ENCODE measurements at places on chromosomes 1 and 21. TPM values are rescaled to one million over a fixed set of nuclear protein-coding genes. Genes with fewer than 3 reads are reported as not detected.
A peak's percentile ranks its signal among the peaks of the same experiment; 100 is the strongest.

- no peaks in the 10 kb centered on the region for H3K36me3 ChIP-seq
- H3K4me1 ChIP-seq, result peaks cover 55% of the 10 kb centered on the region
- no peak overlapping the region for H3K4me3 ChIP-seq
- no peaks in the 10 kb centered on the region for H3K27me3 ChIP-seq
These were observed 109.6 kb upstream of the TSPAN2 start for GRCh38 chr1:115198938-115199337.

DNA sequence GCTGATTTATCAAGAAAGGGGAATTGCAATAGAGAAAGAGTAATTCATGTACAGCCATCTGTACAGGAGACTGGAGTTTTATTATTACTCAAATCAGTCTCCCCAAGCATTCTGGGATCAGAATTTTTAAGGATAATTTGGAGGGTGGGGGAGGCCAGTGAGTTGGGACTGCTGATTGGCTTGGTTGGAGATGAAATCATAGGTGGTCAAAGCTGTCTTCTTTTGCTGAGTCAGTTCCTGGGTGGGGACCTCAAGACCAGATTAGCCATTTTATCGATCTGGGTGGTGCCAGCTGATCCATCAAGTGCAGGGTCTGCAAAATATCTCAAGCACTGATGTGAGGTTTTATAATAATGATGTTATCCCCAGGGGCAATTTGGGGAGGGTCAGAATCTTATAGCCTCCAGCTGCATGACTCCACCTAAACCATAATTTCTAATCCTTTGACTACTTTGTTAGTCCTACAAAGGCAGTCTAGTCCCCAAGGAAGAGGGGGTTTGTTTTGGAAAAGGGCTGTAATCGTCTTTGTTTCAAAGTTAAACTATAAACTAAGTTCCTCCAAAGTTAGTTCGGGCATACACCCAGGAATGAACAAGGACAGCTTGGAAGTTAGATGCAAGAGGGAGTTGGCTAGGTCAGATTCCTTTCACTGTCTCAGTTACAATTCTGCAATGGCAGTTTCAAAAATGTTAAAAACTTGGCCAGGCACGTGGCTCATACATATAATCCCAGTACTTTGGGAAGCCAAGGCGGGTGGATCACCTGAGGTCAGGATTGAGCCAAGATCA is 16.9 kb upstream of the RAB3B start:
- H3K27ac ChIP-seq, result no peak overlapping the region
- peaks cover 18% of the 10 kb centered on the region for H3K27me3 ChIP-seq
- no peaks in the 10 kb centered on the region for H3K4me1 ChIP-seq

The CD5L gene
- total RNA-seq, result not detected

The OR2T29 gene
- total RNA-seq, result not detected

The MROH9 gene
- not detected for total RNA-seq

The NBPF19 gene
- 5.7 TPM for total RNA-seq

The KRTAP12-1 gene
- not detected for total RNA-seq

The ILDR2 gene
- 0.27 TPM for total RNA-seq

DNA sequence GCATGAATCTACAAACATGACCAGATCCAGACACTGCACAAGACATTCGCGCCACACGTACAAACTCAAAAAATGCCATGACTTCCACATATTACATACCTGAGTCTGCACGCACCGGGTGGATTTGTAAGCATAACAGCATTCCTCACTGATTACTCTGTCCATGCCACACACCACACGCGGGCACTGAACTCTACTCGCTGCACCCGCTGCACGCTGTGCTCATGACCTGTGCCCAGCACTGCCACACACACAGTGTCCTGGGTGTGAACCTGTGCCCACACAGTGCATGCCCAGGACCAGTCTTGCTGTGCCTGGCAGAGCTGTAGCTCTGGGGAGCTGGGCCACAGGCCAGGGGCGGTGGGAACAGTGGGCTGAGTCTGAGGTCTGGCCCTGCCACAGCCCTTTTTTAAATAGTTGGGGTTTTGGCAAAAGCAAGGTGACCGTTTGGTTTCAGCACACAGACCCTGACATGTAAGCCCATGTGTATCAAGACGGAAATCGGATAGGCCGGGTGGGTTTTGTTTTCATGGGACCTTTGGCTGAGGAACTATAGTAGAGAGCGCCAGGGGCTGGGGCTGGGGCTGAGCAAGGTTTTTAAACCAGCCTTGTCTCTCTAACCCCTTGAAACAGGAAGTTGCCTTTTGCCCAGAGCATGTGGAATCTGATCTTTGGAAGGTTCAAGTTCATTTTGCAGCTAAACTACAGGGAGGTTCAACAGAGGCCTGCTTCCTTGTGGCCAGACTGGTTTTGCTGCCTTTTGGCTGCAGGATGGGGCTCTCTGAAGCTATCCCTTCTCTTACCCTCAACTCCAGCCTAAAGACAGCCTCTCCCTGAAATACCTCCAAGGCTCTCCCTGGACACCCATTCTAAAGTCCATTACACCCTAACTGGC is 12.3 kb upstream of the GOLT1A start:
- DNase-seq, result no peak
- no peaks in the 10 kb centered on the region for H3K36me3 ChIP-seq
- H3K27ac ChIP-seq, result no peak overlapping the region
- H3K4me1 ChIP-seq, result no peaks in the 10 kb centered on the region
- no peak overlapping the region for H3K4me3 ChIP-seq

- no peak overlapping the region for H3K4me3 ChIP-seq
- no peak overlapping the region for H3K27ac ChIP-seq
- no peaks in the 10 kb centered on the region for H3K27me3 ChIP-seq
- no peak for DNase-seq
- no peaks in the 10 kb centered on the region for H3K36me3 ChIP-seq
These were observed 221.3 kb upstream of the DMRTA2 start for GRCh38 chr1:50644447-50645105.

- peak; percentile 49 for DNase-seq
- H3K4me3 ChIP-seq, result peak overlapping the region; percentile 62
- H3K27me3 ChIP-seq, result peaks cover 26% of the 10 kb centered on the region
- H3K4me1 ChIP-seq, result no peaks in the 10 kb centered on the region
- H3K36me3 ChIP-seq, result no peaks in the 10 kb centered on the region
These were observed 3.3 kb upstream of the DENND2D start for GRCh38 chr1:111203681-111204200.

DNA sequence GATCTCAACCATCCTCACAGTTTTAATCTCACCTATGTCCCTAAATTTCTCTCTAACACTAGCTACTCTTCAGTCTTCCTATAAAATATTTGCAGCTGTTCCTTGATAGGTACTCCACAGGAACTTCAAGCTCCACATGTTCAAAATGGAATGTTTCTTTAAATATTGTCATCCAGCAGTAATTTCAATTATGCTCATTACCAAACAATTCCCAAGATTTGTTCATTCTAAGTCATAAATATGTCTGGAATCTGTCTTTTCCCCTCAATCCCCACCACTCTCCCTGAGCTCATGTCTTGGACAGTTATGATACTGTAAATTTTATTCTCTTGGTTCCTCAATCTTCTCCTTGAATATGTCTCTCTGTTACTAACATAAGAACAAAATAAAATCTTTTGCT is 214.4 kb downstream of the NRIP1 start:
- no peaks in the 10 kb centered on the region for H3K36me3 ChIP-seq
- H3K27me3 ChIP-seq, result no peaks in the 10 kb centered on the region
- H3K27ac ChIP-seq, result no peak overlapping the region

GRCh38 chr1:20787840-20788795 is 1.0 kb upstream of the HP1BP3 start:
- H3K27ac ChIP-seq, result peak overlapping the region; percentile 98
- peak; percentile 27 for DNase-seq
- H3K27me3 ChIP-seq, result no peaks in the 10 kb centered on the region
- peaks cover 26% of the 10 kb centered on the region for H3K4me1 ChIP-seq

DNA sequence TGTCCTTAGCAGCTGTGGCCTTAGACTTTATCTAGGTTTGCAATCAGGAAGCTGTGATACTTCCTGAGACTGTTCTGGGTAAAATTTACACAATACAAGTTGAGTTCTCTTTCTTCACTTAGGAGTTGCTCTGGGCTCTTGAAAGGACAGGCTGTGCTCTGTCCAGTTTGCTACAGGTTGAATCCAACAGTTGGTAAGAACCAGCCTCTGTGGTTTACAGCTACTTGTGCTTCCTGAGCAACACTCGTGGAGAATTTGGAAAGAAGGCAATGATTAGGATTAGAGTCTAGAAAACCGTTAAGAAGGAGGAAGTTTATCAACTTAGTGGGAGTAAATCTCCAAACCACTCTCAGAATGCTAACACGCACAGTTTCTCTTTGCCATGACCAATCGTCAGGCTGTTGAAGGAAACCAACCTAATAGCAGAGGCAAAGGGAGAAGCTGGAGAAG is 26.8 kb downstream of the GFI1 start:
- no peaks in the 10 kb centered on the region for H3K27me3 ChIP-seq
- H3K4me1 ChIP-seq, result no peaks in the 10 kb centered on the region
- no peak overlapping the region for H3K27ac ChIP-seq
- no peak overlapping the region for H3K4me3 ChIP-seq
- DNase-seq, result no peak

DNA sequence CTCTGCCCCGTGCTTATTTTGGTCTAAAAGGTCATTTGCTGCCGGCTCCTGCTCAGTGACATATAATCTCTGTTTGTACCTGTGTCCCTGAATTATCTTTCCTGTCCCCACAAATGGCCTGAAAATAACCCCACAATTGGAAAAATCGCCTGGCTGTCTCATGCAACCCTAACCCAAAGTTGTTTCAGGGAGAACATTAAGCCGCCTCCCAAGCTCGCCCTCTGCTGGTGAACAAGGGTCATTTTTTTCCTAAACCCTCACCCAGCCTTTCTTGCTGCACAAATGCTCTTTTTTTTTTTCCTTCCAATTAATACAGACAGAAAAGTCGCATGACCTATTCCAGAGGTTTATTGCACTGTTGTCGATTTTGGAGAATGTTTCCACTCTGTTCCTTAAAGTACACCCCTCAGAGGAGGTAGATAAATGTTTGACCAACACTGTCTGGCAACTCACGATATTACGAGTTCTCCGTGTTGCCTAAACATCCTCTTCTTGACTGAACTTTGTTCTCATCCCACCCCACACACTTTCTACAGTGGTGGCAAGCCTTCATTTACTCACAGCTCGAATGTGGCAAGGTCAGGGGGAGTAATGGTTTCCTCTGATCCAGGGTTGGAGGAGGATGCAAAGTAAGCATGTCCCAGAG is 148.7 kb downstream of the ZZZ3 start:
- H3K4me1 ChIP-seq, result peaks cover 2% of the 10 kb centered on the region
- H3K4me3 ChIP-seq, result no peak overlapping the region
- H3K27me3 ChIP-seq, result no peaks in the 10 kb centered on the region
- H3K36me3 ChIP-seq, result no peaks in the 10 kb centered on the region
- H3K27ac ChIP-seq, result no peak overlapping the region

- no peaks in the 10 kb centered on the region for H3K27me3 ChIP-seq
- no peaks in the 10 kb centered on the region for H3K4me1 ChIP-seq
- DNase-seq, result no peak
- no peak overlapping the region for H3K4me3 ChIP-seq
- H3K27ac ChIP-seq, result no peak overlapping the region
These were observed 39.3 kb upstream of the CSF3R start for GRCh38 chr1:36522021-36522420.

The TOMM40L gene
- total RNA-seq, result 19.1 TPM

The TACSTD2 gene
- 1.8 TPM for total RNA-seq

- H3K27ac ChIP-seq, result no peak overlapping the region
- H3K36me3 ChIP-seq, result no peaks in the 10 kb centered on the region
- H3K4me1 ChIP-seq, result no peaks in the 10 kb centered on the region
- H3K4me3 ChIP-seq, result no peak overlapping the region
- DNase-seq, result no peak
These were observed 575.1 kb upstream of the BEND5 start for GRCh38 chr1:49351768-49352167.

The TRIM46 gene
- not detected for total RNA-seq

DNA sequence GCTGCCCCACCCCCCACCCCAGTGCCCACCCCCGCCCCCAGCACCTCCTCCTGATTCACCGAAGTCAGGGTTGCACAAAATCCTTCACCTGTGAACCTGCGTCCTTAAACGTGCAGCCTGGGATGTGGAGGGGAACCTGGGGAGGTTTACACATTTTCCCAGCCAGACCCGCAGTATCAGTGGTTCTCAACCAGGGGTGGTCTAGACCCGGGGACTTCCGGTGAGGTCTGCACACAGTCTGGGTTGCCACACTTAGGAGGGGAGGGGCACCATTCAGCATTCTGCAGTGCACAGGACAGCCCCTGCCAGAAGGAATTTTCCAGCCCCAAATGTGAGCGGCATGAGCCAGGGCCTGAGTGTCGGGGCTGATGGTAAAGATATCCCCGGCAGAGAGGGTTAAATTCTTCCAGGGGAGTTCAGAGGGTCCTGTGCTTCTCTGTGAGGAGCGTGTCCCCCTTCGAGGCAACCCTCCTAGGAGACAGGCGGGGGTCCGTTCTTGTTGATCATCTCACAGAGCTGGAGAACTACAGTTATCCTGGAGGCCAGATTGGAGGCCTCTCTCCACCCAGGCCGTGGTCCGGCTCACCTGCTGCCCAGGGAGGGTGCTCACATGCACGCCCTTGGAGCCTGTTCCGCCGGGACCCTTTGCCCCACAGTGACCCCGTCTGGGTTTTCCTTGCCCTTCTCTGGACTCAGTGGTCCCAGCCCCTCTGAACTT is 113.6 kb downstream of the SIK1 start:
- H3K27me3 ChIP-seq, result peaks cover 19% of the 10 kb centered on the region
- H3K4me3 ChIP-seq, result no peak overlapping the region
- H3K36me3 ChIP-seq, result no peaks in the 10 kb centered on the region
- H3K27ac ChIP-seq, result no peak overlapping the region

- no peaks in the 10 kb centered on the region for H3K36me3 ChIP-seq
- no peaks in the 10 kb centered on the region for H3K4me1 ChIP-seq
- H3K4me3 ChIP-seq, result no peak overlapping the region
- no peaks in the 10 kb centered on the region for H3K27me3 ChIP-seq
- no peak overlapping the region for H3K27ac ChIP-seq
- DNase-seq, result no peak
These were observed 7.4 kb upstream of the HYI start for GRCh38 chr1:43460988-43461693.

DNA sequence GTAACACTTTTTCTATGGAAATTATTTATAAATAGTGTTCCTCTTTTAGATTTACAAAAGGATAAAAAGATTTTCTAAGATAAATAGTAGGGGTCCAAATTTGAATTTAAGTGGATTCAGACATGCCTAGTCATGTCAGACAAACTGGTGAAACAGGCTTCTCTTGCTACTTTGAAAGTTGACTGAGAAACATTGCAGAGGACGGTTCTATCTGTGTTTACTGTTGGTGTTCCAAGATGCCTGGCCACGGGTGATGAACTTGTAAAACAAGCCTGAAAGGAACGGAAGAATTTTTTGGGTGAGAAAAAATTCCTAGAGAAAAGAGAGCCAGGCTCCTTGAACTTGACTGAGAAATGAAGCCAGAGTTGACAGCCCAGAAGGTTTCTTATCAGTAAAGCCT is 2.2 kb downstream of the KRTAP19-1 start:
- no peak overlapping the region for H3K4me3 ChIP-seq
- no peak for DNase-seq
- H3K27ac ChIP-seq, result no peak overlapping the region
- no peaks in the 10 kb centered on the region for H3K27me3 ChIP-seq
- H3K4me1 ChIP-seq, result no peaks in the 10 kb centered on the region

GRCh38 chr1:171429137-171429536 is 56.2 kb upstream of the PRRC2C start:
- no peaks in the 10 kb centered on the region for H3K36me3 ChIP-seq
- no peaks in the 10 kb centered on the region for H3K27me3 ChIP-seq
- H3K4me1 ChIP-seq, result peaks cover 3% of the 10 kb centered on the region
- H3K27ac ChIP-seq, result no peak overlapping the region
- DNase-seq, result no peak
- no peak overlapping the region for H3K4me3 ChIP-seq
